ENCODE measurements at places on chromosomes 12 and 14.

DNA sequence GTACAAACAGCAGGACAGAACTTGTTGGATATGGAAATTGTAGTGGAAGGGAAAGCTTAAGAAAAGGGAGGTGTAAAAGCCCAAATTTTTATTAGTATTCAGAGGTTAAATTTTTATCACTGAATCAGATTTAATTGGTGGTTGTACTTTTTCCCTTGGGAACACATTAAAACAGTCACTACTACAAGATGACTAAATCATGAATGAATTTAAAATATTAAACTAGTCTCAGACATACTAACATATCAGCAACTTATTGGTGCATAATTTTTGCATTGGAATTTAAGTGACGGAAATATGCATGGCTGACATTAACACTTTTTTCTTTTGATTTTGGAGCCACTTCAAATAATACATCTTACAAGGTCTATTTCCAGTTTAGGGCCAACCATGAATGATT, 27.6 kb downstream of the SAMD4A start:
- H3K27ac ChIP-seq = no peak overlapping the region
- no peaks in the 10 kb centered on the region for H3K27me3 ChIP-seq

GRCh38 chr12:27922531-27923139, 49.9 kb downstream of the PTHLH start:
- peak; percentile 17 for DNase-seq
- no peaks in the 10 kb centered on the region for H3K36me3 ChIP-seq
- no peaks in the 10 kb centered on the region for H3K4me1 ChIP-seq

GRCh38 chr14:61174987-61175386, 106.2 kb downstream of the TMEM30B start:
- no peaks in the 10 kb centered on the region for H3K27me3 ChIP-seq
- H3K27ac ChIP-seq = no peak overlapping the region
- no peak for DNase-seq
- H3K4me3 ChIP-seq = no peak overlapping the region
- H3K4me1 ChIP-seq = no peaks in the 10 kb centered on the region

DNA sequence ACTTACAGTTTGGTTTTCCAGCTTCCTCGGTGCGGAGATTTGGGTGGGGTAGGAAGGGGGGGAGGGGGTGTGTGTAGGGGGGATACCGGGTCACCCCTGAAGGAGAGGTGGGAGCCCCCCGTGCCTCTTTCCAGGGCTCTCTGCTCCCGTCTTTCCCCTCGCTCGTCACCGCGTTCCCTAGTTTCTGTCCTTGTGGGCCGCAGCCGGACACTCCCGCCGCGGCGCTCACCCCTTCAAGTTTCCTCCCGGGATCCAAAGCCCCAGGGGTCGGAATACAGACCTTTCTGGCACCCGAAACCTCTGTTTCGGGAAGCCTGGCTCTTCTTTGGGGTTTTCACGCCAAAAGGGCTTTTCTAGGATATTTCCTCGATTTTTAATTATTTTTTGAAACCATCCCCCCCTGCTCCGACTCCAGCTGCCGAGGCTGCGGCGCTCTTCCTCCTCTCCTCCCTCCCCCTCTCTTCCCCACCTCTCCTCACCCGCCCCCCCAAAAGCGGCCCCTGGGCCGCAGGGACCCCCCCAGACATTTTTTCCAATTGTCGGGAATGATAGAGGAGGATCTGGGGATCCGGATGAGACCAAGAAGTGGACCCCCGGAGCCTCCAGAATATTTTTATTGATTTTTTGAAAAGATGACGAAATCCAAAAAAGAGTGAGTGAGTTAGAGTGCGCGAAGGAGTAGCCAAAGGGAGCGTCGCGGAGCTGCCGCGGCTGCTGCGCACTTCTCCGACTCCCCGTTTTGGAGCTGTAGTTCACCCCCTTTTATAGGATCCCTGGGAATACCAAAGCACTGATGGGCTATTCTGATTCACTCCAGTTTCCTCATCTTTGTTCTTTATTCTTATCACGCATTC, 1.7 kb downstream of the CCND2 start:
- H3K36me3 ChIP-seq = no peaks in the 10 kb centered on the region
- peak overlapping the region; percentile 45 for H3K4me3 ChIP-seq
- H3K27me3 ChIP-seq = peaks cover 4% of the 10 kb centered on the region
- no peaks in the 10 kb centered on the region for H3K4me1 ChIP-seq
- no peak for DNase-seq

DNA sequence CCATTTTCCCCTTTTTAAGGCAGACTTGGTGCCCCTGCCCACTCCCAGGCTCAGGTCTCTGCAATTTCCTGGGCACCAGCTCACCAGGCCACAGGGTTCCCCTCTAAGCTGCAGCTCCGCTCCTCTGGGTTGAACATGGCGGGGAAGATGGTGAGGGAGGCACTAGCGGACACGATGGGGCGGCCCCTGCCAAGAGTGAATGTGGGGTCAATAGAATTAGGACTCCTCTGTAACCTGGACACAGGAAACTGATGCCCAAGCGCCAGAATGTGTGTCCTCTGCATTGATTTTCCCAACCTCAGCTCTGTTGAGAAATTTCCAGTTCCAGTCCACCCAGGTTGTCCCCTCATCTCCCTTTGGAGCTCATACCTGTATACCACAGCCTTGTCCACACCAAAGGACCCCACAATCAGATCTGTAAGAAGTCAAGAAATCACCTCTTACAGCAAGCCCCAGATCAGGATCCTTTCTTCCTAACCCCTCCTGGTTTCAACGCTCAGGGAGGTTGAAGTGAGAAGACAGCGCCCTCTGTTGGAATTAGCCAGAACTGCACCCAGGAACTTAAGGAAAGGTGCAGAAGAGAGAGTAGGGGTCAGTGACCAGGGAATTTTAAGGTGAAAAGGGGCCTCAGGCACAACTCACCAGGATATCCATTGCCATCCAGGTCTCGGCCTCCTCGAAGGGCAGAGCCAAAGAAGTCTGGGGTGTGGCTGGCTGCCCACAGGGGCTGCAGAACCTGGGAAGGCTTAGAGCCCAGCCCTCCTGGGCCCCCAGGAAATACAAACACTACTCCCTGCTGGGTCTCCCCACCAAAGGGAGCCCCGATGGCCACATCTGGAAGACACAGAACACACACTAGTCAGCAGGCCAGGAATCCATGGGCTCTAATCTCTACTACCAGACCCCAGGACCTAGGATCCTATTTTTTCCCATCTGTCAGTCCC, 14.7 kb downstream of the ITGA5 start:
- peaks cover 2% of the 10 kb centered on the region for H3K36me3 ChIP-seq
- no peak for DNase-seq
- H3K27ac ChIP-seq = no peak overlapping the region

- no peaks in the 10 kb centered on the region for H3K4me1 ChIP-seq
- H3K27me3 ChIP-seq = no peaks in the 10 kb centered on the region
- H3K36me3 ChIP-seq = no peaks in the 10 kb centered on the region
- no peak for DNase-seq
- H3K4me3 ChIP-seq = no peak overlapping the region
- no peak overlapping the region for H3K27ac ChIP-seq
These were observed 230.2 kb upstream of the NAV3 start for GRCh38 chr12:77600468-77600843.

- no peak overlapping the region for H3K27ac ChIP-seq
- H3K36me3 ChIP-seq = no peaks in the 10 kb centered on the region
- DNase-seq = no peak
- no peaks in the 10 kb centered on the region for H3K4me1 ChIP-seq
These were observed 7.4 kb downstream of the GLIPR1L1 start for GRCh38 chr12:75341873-75342272.

Data from prostate gland (tissue), 2 donors.